NCI-H146 (cell line): ENCODE measurements at places on chromosomes 6 and 20.

GRCh38 chr6:154501578-154501868 is 9.0 kb downstream of the CNKSR3 start:
- no peak for DNase-seq

DNA sequence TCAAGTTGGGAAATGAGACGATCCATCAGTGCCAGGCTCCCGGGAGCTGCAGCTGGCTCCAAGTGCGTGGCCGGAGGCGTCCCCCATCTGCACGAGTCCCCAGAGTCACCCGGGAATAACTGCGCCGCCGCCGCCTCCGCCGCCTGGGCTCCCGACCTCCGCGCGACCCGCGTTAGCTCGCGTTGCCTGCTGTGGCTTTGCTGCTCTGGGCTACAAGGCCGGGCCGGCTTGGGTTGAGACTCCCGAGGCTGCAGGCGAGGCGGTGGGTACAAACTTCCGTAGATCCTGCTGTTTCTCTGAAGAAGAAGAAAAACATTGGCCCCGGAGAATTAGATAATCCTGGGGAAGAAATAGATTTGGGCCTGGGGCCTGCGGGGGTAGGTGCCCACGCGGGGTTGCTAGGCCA is 7.4 kb upstream of the LAMP5 start:
- DNase-seq = no peak

DNA sequence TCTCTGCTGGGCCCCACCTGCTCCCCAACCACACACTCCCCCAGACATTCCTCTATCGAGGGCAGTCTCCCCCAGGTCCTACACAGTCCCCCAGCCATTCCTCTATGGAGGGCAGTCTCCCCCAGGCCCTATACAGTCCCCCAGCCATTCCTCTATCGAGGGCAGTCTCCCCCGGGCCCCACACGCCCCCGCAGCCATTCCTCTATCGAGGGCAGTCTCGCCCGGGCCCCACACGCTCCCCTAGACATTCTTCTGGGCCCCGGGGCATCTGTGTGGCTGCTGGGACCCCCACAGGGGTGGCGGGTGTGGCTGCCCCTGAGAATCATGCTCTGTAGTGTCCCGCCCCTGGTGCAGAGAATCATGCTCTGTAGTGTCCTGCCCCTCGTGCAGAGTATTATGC is 43.6 kb upstream of the BHLHE23 start:
- no peak for DNase-seq

GRCh38 chr6:40960742-40961430 is 78.1 kb downstream of the UNC5CL start:
- no peak for DNase-seq

DNA sequence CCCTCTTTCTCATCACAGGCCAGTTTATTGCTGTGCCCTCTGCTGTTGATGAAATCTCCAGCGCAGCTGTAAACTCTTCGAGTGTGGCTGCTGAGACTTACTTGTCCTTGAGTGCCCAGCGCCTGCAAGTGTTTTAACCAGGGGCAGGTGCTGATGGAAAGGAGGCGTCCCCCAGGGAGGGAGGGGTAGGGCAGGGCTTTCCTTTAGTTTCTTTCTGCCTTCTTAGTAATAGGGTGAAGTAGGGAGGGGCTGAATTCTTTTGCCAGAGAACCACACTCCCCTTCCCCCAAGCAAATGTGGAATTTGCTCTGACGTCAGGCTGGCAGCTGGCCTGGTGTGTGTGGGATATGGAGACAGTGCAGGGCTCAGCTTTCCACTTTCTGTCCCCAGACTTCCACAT is 61.2 kb downstream of the IGF2R start:
- no peak for DNase-seq

GRCh38 chr20:24405810-24406209 is 63.6 kb upstream of the SYNDIG1 start:
- DNase-seq = no peak

DNA sequence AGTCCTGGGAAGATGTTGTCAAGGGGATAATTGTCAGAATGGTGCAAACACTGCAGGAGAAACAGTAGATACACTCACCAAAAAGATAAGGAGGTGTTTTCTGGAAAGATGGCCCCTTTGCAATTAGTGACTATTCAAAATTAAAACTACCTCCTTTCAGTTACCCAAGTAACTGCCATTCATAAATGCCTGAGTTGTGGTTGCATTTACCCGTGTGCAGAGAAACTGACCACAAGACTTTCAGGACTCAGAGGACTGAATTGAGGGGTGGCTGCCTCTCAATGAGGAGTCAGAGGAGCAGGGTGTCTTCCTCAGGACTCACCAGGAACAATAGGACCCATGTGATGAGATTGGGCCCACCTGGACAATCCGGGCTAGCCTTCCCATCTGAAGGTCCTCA is 39.0 kb downstream of the GCM1 start:
- DNase-seq = no peak

GRCh38 chr20:12058216-12058615 is 140.5 kb downstream of the BTBD3 start:
- DNase-seq = no peak

GRCh38 chr20:4728120-4728760 is 6.5 kb downstream of the PRND start:
- DNase-seq = no peak

DNA sequence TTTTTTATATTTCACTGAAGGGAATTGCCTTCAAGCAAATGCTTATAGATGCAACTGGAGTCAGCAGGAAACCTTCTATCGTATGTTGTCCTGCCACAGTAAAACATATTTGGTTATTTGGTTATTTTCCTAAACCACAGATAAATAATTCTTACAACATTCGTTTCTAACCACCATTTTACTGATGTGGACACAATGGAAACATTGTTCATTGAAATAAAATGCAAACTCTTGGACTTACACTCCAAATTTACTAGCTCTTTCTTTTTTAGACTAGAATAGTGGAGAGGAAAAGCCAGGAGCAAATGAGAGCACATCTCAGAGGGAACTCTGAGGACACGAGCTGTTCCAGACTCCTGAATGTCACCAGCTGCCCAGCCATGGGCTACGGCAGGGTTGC is 114.8 kb downstream of the RPS12 start:
- DNase-seq = no peak

DNA sequence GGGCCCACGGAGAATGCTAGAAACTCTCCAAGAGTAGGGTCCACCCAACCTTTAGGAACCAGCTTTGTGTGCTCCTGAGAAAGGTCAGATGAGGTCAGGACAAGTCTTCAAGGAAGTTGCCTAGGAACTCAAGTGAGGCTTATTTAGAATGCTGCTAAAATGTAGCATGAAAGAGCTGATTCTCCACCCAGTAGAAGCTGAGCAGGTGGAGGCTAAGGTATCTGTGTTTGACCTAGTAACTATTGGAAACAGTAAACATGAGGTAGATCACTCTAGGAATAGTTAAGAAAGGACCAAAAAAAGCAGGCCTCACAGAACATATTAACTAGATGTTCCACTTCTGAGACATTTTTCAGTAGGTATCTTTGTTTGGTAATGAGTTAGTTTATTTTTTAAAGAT is 13.9 kb downstream of the CEP43 start:
- no peak for DNase-seq

DNA sequence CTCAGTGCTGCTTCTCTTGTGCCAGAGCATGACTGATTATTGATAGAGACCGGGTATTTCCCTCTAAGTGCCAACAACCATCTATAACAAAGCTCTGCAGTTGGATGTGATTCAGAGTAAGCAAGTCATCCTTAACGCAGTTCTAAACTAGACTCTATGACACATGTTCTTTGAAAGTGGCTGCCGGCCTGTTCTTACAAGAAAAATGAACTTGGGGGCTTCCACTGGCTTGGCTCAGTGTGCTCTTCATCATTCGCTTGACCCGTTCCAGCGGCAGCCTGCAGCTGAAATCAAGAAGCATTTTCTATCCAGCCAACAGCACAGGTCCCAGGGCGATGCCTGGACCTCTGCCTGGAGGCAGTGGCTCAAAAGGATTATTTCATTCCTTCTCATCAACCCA is 29.8 kb downstream of the GFOD1 start:
- DNase-seq = no peak

GRCh38 chr6:79196912-79197311 is 37.6 kb downstream of the HMGN3 start:
- DNase-seq = no peak

DNA sequence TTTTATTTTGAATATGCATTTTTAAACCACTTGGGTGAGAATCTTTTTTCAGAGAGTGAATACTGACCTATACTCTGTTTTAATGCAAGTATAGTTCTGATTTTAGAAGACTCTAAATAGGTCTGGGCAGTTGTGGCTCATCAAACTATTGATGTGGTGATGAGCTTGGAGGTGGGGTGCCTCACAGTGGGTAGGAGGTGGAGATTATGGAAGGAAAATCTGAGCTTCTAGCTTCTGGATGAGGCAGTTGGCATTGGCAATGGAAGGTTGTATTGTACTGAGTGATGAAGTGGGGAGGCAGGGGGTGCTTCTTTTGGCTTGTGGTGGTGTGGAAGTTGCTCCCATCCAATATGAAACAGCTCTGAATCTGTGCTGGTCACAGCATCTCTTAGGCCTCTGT is 52.7 kb downstream of the VAPB start:
- DNase-seq = no peak
